ENCODE measurements at places on chromosomes 5 and 9.

DNA sequence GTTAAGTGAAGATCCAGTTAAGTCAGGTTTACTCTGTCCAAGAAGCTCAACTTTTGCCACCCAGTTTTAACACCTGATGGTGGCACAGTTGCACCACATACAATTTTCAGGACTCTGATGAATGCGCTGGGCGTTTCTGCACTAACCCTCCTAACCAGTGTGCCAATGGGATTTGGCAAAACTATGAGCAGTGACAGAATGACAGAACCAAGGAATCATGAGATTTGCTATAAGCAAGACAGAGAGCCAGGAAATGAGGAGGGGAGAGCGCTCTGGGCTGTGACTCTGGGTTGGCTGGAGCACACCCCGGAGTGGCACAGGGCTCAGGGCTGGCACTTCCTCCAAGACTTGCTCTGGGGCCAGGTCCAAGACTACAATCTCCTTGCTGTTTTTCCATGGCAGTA lies 84.1 kb downstream of the SH3PXD2B start:
- DNase-seq = no peak

DNA sequence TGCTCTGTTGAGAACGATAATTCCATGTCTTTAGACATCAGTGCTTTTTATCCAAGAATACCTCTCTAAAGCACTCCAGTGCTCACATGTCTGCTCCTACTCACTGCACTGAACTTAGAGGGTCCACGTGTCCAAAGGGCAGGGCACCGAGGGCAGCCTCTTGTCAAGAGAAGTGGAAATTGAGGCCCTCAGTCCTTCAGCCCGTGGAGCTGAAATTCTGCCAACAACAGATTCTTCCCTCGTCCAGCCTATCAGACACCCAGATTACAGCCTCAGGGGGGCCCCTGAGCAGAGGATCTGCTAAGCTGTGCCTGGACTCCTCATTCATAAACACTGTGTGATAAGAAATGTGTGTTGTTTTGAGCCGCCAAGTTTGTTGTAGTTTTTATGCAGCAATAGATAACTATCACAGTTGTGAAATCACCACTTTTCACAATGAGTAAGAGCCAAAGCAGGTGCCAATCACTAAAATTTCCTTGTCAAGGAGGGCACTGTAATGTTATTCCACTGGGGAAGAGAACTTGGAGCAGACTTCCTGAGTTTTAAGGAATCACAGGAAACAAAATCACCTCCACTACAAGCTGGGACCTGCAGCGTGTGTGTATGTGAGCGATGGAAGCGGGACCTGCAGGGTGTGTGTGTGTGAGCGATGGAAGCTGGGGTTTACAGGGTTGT lies 58.8 kb upstream of the IGFBPL1 start:
- no peak for DNase-seq

DNA sequence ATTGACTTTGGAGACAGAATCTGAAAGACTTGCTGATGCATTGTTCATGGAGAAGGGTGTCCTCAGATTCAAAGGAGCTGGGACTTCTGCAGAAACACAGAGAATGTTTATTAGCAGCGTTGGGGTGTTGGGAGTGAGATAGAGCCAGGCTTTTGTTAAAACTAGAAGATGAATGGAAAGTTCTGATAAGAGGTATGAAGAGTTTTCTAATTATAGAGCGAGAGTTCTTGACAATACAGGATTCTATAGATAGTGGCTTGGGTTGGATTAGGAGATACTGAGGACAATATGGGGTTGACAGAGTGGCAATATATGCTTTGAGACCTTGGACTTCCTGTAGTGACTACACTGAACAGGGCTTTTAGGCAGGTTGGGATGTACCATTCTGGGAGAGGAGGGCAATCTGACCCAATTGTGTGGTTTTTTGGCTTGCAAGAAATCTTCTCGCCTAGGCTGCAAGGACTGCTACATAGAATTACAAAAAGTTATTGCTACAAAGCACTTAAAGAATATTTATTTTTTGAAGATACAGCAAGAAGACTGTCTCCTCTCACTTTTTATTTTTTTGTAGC lies 83.1 kb downstream of the FER start:
- no peak for DNase-seq

DNA sequence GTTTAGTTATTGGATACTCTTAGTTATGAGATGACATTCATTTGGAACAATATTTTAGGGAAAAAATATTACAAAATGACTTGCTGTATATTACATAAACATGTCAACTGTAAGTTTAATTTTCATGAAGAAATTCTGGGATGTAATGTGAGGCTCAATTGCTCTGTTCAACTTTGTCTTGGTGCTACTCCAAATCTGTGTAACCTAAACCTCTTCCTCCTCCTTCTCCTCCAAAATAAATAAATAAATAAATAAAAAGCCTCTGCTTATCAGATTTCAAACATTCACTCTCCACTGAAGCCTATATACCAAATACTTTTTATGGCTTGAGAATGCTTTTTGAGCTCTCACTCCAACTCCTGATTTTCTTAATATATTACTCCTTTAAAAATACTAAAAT lies 27.7 kb downstream of the ACTBL2 start:
- DNase-seq = no peak

- peak; percentile 53 for DNase-seq
Observed at GRCh38 chr5:19853616-19854240, 134.3 kb downstream of the CDH18 start.

DNA sequence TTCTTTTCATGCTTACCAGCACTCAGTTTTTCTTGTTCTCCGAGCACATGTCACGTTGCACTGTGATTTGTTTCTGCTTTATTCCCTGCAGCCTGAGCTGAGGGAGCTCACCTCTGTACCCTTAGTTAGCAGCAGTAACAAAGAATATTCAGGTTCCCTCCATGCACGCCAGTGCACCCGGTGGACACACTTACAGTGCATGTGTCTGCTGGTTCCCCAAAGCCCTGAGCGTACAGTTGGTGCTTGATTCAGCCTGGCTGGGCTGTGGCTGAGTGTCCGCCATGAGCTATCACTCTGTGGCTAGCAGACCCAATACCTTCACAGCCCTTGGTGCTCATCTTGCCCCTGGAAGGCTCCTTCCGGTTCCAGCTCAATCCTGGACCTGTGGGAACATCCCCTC lies 93.5 kb downstream of the MVB12B start:
- no peak for DNase-seq

GRCh38 chr5:143101121-143101520 lies 302.4 kb downstream of the NR3C1 start:
- DNase-seq = no peak

GRCh38 chr9:95516734-95517558 lies at the start of gene PTCH1:
Gene PTCH1, minus strand, starts transcription at chr9:95516971.
- no peak for DNase-seq

DNA sequence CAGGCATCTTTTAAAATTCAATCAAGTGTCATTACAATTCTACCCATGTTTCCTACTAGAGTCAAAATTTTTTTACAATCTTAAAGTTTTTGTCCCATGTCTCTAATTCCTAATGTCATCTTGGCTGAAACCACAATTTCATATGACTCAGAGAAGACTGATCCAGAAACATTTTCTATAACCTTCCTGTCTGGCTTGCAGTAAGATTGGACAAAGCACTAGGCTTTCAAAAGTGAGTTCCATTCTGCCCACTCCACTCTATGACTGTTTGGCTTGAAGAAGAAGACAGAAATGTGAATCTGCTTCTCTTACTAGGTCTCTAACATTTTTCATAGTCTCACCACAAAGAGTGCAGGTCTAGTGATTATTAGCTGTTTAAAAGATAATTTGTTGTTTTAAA lies 88.8 kb downstream of the NR3C1 start:
- peak; percentile 79 for DNase-seq

GRCh38 chr5:89556215-89556913 lies 673.4 kb upstream of the MEF2C start:
- DNase-seq = peak; percentile 85

- DNase-seq = no peak
Observed at GRCh38 chr5:98460536-98460935, 312.9 kb upstream of the RGMB start.

DNA sequence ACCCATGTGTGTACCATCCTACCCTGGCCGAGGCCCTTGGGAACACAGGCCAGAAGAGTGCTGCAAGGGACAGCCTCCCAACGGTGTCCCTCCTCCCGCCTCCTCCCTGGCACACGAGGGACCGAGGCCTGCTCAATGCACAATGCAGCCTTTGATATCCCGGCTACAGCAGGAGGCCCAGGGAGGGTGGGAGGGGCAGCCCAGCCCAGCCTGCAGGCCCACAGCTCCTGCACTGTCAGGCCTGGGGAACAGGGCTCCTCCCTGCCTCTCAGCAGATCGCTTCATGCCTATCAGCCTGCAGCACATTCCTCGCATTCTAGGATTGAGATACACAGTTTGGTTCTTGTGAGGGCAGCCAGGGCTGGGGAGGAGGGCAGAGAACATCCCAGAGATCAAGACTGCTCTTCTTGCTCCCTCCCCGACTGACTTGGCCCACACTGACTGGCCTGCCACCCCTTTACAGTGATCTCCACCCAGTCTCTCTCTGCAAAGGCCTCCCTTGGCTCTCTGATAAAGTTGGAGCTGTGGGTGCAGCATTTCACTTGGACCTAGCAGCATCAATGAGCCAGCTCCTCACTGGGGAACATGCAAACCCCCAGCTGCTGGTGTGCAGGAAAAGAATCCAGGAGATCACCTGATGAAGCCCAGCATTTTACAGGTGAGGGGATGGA lies at the start of gene SH3TC2:
TSS of gene SH3TC2 (minus strand) at position 46 of the 671 bp plus-strand sequence. CDS start at position 6, 40 bp downstream.
- peak; percentile 87 for DNase-seq

DNA sequence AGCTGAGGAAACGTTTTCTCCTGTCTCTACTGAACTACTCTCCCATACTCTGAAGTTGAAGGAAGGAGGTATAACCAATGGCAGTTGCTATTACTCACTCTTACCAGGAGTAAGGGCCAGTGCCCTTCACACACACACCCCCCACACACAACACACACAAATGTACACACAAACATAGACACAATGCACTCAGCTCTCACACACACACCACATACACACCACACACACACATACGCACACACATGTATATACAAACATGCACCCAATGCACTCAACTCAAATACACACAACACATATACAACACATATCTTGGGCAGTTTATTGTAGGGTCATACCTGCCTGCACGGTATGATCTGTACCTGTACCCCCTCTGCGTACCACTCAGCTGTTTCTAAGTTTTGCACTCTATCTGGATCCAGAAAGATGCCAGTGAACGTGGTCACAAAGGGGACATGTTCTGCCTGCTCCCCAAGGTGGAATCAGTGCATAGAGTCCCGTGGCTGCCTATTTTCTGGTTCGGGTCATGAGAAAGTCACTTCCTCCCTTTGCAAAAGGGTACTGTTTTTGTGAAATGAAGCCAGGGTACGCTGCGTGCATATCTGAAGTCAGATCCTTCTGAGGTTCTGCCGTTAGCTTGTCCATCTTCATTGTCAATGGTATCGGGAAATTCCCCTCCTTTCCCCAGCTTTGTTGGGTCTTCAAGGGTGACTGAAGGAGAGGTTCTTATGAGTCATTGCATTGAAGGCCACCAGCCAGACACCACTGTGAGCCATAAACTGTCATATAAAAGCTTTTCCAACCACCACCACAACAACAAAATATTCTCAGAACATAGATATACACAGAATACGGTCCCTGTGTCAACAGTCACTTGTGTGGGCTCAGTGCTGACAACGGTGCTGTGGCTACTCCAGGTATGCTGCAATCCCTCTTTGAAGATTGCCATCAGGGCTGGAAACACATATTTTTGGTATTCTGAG lies 131.9 kb downstream of the UGCG start:
- DNase-seq = no peak

- no peak for DNase-seq
Observed at GRCh38 chr5:54484219-54484894, 28.9 kb downstream of the HSPB3 start.

- no peak for DNase-seq
Observed at GRCh38 chr9:38309324-38310195, 82.9 kb upstream of the ALDH1B1 start.

- DNase-seq = peak; percentile 70
Observed at GRCh38 chr5:91486638-91487037, 103.5 kb upstream of the ARRDC3 start.

DNA sequence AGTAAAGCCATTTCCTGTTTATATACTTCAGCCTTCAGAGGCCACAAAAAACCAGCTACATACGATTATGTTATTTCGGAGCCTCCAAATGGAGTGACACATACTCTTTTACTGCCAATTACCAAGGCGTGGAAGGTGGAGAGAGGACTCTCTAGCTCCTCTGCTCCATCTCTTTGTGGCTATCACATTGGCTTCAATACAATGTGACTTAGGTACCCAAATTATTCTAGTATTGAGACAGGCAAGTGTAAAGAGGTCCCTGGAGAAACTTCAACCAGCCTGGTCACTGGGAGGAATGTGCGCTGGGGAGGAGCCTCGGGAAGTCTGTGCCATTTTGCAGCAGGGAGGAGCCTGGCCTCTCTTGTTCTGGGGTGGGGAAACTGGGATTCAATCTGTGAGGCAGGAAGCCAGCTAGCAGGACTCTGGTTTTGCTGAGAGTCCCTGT lies 85.8 kb upstream of the TAS2R1 start:
- peak; percentile 33 for DNase-seq

GRCh38 chr5:78670701-78671269 lies 22.2 kb upstream of the LHFPL2 start:
- DNase-seq = no peak

DNA sequence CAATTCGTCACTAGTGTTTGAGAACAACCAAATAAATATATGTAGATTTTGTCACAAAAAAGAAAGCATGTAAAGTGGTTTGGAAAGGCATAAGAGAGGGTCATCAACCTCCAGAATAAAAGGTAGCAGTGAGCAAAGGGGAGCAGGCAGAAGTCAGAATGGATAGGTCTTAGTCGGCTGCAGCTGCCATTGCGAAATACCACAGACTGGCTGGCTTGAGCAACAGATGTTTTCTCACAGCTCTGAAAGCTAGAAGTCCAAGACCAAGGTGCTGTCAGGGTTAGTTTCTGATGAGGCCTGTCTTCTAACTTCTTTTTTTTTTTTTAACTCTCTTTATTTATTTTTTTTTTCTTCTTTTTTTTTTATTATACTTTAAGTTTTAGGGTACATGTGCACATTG lies 208.1 kb upstream of the PIK3R1 start:
- peak; percentile 7 for DNase-seq

- DNase-seq = no peak
Observed at GRCh38 chr5:160674901-160675300, 177.1 kb downstream of the ATP10B start.

DNA sequence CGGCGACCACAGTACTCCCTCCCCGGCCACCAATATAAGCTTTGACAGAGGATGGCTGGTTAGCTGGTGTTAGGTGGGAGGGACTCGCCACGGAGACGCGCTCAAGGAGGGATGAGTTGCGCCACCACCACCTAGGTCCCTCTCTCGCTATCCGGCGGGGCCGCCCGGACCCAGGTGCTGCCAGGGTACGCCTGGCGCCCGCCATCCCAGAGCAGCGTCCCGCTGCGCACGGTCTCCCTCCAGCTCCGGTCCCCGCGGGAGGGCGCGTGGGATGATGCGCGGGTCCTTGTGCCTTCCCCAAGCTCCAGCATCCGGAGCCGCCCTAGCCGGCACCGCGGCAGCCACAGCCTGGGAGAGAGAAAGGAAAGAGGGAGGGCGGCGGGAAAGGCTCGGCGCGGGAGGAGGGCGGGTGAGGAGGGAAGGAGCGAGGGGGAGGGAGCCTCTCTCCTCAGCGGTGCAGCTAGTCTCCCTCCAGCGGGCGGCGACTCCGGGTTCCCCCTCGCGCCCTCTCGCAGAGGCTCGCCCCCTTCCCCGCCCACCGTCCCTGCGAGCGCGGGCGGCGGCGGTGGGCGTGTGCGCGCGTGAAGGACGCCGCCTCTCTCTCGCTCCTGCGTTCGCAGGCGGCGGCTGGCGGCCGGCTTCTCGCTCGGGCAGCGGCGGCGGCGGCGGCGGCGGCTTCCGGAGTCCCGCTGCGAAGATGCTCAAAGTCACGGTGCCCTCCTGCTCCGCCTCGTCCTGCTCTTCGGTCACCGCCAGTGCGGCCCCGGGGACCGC lies at the start of gene CAMK4:
TSS of gene CAMK4 (plus strand) at position 598 of the 774 bp plus-strand sequence. CDS start at position 698, 100 bp downstream.
- DNase-seq = peak; percentile 89

All from HT1080 (cell line).